ENCODE measurements at places on chromosomes 3 and 15. TPM values are rescaled to one million over a fixed set of nuclear protein-coding genes. Genes with fewer than 3 reads are reported as not detected.

Gene FSIP1
- 0.40 TPM for total RNA-seq

Gene CCR8
- not detected for total RNA-seq

- DNase-seq, result no peak
These were observed 176.1 kb upstream of the CDIN1 start for GRCh38 chr15:36403351-36403750.

DNA sequence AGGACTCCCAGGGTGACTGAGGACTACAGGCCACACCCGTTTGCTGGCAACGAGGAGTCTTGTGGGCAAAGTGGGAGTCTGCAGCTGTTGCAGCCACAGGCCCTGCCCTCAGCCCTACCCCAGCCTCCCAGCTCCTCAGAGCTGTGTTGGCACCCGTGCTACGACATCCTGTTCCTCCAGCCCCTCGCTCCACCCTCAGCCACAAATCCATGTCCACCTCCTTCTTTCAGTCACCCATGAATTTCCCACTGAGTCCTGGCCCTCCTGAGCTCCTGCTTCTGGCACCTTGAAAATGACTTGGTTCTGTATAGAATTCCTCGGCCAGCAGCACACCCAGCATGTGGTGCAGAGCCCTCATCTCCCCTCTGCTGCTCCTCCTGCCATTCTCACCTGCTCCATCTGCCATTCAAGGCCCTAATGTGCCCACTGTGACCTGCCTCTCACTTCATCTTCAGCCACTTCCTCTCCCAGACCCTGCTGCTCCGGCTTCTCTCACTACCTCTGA lies 20.9 kb upstream of the VILL start:
- no peak for DNase-seq

- DNase-seq, result no peak
These were observed 110.7 kb upstream of the C2CD4B start for GRCh38 chr15:62275831-62276230.

Data from chondrocyte (in vitro differentiated cells).